ENCODE measurements at places on chromosomes 5 and 9.

DNA sequence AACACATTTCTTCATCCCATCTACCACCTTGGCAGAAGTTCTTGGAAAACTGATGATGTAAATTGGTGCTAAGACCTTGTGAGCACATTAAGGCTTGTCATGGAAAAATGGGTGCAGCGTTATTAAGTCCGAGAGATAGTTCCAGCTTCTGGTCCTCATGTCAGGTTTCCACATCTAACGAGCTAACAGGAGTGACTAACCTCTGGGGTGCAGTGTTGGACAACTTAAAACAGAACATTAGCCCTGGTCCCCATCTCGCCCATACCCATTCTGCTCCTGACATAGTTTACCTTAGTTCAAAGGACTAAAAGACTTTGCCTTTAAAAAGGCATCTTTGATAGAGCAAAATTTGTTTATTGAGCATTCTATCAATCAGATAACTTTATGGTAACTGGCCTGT, 128.0 kb downstream of the SLC1A3 start:
- no peak for DNase-seq

DNA sequence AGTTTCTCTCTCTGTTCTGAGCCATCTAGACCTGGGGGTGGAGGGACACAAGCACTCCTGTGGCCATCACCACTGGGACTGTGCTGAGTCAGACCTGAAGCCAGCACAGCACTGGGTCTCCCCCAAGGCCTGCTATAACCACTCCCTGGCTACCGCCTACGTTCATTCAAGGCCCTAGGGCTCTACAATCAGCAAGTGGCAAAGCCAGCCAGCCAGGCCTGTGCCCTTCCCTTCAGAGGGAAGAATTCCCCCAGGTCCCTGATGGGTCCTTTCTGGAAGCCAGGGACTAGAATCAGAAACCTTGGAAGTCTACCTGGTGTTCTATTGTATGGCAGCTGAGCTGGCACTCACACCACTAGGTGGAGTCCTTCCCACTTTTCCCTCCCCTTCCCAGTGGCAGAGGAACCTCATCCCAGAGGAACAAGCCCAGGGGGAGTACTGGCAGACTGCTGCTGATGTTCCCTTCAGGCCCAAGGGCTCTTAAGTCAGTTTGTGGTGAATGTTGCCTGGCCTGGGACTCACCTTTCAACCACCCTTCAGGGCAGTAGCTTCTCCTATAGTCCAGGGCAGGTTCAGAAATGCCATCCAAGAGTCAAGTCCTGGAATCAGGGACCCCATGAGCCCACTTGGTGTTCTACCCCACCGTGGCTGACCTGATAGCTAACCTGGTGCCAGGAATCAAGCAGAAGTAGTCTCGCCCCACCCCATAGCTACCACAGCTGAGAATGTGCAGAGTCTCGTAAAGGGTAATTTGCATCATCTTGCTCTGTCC, 20.0 kb downstream of the JMY start:
- no peak for DNase-seq

DNA sequence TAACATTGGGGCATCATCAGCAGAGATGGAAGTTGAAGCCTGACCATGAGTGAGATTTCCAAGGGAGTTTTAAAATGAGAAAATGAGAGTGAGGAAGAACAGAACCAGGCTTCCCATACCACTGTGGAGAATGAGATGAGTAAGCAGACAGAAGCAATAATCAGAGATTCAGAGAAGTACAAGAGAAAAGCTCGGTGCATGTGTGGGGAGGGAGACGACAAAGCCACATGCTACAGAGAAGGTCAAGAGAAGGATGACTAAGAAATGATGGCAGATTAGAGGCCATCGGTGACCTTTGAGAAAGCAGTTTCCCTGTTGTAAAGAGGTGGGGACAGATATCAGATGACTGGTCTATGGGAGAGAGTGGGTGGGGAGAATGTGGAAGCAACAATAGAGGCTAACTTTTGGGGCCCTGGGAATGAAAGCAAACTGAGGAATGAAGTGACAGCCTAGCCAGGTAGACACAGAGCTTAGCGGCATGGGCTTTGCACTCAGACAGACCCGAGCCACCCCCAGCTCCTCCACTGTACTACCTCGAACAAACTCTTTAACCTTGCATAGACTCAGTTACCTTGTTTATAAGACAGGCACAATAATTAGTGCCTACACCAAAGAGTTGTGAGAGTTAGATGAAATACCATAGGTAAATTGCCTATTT, 207.7 kb downstream of the PIK3R1 start:
- no peak for DNase-seq

GRCh38 chr5:172347496-172348052, 64.0 kb upstream of the UBTD2 start:
- DNase-seq, result no peak

GRCh38 chr9:125462861-125463291, 201.2 kb downstream of the GAPVD1 start:
- DNase-seq, result no peak

- DNase-seq, result no peak
Observed at GRCh38 chr9:125262294-125262991, 817 bp downstream of the GAPVD1 start.

- DNase-seq, result no peak
Observed at GRCh38 chr9:134063088-134063570, 4.7 kb downstream of the BRD3 start.

GRCh38 chr9:136485049-136486045, 2.5 kb upstream of the SEC16A start:
- peak; percentile 81 for DNase-seq

GRCh38 chr5:89883967-89884366, 525.6 kb downstream of the CETN3 start:
- DNase-seq, result no peak

GRCh38 chr5:143771189-143771588, 40.8 kb upstream of the HMHB1 start:
- no peak for DNase-seq

GRCh38 chr9:70474413-70474812, 60.0 kb upstream of the KLF9 start:
- DNase-seq, result no peak

DNA sequence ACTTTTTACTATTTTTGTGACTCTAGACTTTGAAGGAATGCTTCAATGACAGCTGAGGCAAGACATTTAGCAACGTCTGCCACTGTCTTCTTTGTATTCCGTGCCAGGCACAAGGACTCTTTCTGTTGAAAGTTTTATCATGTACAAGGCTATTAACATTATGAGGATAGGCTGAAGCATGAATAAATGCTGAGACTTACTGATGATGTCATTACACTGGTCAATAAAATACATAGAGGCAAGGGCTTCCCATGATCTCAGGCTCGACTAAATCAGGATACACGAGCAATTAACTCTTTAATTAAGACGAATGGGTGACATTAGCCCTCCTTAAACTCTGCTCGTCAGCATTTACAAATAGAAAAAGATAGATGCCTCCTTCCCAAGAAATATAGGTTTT, 1393.3 kb upstream of the WWC1 start:
- no peak for DNase-seq

- no peak for DNase-seq
Observed at GRCh38 chr9:120856700-120857099, 14.0 kb upstream of the PSMD5 start.

- no peak for DNase-seq
Observed at GRCh38 chr9:77469515-77470231, 178.4 kb downstream of the GNA14 start.

All from stimulated activated CD8-positive, alpha-beta memory T cell treated with anti-CD3 and anti-CD28 coated beads, Interleukin-4, amount 100 ng/mL, for 4 hours (primary cell).